ENCODE measurements at places on chromosomes 1 and 21.

DNA sequence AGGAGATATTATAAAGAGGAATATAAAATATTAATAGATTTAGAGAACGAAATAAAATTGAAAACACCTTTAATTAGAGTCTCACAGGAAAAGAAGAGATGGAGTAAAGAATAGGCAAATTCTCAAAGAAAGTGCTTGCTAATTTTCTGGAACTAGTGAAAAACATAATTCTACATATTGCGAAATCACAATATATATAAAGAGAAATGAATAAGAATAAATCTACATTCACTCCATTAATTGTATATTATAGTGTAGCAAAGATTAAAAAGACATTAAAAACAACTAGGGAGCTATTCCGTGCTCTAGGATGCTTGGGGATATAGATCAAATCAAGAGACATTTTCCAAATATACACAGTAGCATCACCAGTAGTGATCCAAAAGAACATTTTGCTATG lies 685.2 kb upstream of the NCAM2 start:
- no peak for DNase-seq

DNA sequence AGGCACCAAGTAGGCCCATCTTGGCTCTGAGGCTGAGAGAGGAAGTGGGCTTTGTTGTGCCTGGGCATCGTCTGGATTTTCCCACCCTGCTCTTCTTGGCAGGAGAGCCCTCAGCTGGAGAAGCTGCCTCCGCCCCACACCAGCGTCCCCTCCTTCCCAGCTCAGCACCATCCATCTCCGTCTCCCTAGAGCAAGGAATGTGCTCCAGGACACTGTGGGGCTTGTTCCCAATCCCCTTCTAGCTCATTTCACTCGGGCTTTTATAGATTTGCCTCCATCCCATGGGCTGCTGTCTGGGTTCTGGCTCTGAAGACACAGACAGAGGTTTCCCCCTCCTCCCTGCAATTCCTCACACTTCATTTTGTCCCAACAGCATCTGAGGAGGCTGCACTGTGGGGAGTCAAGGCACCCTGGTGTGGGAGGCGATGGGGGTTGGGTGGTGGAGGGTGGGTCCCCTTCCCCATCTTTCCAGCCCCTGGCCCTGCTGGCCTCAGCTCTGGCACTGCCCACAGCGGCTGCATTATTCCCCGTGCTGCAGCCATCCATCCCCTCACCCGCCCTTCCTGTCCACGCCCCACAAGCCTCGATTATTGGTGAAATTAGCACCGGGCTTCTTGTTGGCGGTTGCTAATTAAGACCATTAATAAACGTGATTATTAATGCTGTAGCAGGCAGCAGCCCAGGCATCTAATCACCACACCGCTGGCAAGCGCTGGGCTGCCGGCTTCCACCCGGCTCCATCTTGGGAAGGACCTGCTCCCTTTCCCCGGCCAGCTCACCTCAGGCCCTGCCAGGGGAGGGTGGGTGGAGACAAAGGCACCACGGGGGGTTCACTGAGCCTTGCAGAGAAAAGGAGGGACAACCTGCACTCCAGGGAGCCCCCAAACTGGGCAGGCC lies 21.7 kb downstream of the RHBG start:
- DNase-seq, result no peak

DNA sequence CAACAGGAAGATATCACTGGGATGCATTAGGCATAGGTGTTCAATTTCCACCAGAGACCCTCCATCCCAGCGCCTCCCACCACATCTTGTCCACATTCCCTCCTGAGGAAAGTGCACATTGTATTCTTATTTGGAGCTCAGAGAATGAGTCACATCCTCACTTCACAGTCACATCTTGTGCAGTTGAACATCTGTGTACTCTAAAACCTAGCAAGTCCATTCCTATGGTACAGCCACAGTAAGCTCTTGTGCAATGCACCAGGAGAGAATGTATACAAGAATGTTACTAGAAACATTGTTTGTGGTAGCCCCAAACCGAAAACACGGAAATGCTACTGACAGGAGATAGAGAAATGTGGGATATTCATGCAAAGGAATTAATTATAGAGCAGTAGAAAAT lies 1.6 kb upstream of the KDF1 start:
- peak; percentile 97 for DNase-seq

DNA sequence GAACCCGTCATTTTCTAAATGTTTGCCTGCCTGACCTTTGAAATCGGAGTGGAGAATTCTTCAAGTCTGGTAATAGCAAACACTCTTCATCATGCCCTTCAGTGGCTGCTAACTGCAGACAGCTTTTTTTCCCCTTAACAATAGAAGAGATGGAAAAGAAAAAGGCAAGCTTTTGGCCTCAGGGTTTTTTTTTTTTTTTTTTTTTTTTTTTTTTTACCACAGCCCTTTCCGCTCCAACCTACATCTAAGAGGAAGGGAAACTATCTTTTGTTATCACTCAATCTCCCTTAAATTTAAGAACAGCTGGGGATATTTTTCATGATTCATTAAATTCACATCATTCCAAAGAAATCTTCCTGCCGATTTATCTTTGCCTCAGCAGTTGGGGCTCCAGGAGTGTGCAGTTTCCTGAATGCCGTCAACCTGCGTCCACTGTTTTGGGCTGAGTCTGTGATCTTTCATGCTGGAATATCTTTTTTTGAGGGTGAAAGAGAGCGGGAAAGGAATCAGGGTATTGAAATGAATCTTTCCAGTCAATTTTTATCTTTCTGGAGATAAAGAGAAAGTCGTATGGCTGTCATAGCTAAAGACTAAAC lies 144.5 kb upstream of the SMYD2 start:
- DNase-seq, result no peak

GRCh38 chr1:51768971-51769588 lies 109.4 kb downstream of the NRDC start:
- DNase-seq, result peak; percentile 79

DNA sequence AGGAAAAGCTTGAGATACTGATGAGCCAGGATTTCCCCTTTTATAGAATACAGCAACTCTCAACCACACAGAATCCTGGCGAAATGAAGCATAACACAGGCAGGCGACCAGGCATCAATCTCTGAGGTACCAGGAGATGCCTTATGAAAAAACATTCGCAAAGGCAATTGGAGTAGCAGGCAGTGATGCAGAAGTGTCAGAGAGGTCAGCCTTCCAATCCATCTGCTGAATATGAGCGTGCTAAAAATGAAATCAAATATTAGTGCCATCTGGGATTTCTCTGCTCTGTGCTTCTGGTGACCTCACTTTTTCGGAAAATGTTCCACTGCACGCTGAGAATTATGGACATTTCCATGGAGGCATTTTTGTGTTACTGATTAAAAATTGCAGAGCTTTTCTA lies 258.8 kb downstream of the VAV3 start:
- DNase-seq, result no peak

GRCh38 chr1:180482425-180483275 lies 19.7 kb downstream of the ACBD6 start:
- peak; percentile 67 for DNase-seq

DNA sequence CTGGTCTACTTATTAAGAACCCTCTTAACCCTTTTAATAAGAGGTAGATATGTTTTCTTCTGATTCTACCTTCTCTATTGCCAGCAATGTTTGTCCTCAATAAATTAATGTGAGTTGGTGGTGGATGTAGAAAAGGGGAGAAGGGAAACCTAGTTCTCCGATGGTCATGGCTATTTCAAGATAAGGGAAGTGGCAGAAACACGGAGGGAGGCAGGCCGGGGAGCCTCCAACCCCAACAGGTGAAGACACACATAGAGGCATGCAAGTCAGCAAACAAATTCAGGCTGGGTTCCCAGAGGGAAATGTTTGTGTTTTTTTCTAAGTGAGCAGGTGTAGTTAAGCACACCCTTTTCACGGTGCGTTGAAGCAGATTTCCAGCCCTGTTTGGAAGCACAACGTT lies 31.0 kb upstream of the CLDN14 start:
- DNase-seq, result no peak

DNA sequence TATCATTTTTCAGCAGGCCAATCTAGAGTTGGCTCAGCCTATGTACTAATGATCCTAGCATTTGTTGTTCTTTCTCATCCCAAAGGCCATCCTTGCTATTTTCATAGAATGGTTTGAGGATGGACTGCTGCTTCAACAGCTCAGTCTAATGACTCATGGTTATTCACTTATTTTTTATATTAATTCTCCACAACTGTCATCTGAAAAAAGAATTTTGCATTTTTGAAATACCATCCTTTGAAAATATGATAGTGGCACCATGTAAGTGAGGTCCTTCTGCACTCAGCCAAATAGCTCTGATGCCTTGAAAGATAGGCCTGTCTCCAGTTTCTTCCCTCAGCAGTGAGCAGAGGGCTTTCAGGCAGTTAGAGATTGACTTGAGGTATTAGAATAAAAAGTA lies 377.5 kb downstream of the LMO4 start:
- DNase-seq, result peak; percentile 29
